HAP-1 (cell line): ENCODE measurements at places on chromosomes 11 and 22.
A peak's percentile ranks its signal among the peaks of the same experiment; 100 is the strongest.

DNA sequence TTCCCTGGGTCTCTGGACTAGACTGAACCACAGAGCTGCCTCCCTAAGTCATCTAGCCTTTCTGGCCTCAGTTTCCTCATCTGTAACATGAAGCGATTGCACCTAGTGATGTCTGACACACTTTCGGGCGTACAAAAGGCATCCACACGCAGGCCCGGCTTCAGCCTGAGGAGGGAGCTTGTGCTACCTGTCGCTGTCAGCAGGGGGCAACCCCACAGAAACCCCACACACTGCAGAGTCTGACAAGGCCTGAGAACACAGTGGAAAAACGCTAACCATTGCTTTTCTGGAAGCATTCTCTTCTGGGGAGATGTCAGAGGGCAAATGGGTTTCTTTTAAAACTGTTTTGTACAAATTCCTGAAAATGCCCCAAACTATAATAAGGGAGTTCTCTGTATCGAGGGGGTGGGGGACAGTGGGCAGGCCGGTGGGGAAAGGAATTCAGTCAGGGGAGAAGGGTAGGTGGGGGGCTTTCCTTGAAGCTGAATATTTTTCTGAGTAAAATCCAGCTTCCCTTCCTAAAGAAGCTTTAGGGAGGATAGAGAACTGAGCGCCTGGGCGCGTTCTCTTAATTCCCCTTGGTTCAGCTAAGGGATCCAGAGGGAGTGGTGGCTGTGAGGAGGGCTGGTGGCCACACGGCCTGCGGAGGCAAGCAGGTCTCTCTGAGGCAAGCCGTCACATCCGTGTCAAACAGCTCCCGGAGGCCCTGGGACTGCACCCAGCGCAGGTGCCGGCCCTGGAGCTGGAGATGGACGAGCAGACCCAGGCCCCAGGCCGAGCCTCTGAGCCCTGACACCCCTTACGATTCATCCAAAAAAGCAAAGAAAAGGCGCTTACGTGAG is 533 bp downstream of the ELF5 start:
- DNase-seq, result peak; percentile 70

- no peak for DNase-seq
Observed at GRCh38 chr11:61774411-61774810, 18.0 kb downstream of the TMEM258 start.

DNA sequence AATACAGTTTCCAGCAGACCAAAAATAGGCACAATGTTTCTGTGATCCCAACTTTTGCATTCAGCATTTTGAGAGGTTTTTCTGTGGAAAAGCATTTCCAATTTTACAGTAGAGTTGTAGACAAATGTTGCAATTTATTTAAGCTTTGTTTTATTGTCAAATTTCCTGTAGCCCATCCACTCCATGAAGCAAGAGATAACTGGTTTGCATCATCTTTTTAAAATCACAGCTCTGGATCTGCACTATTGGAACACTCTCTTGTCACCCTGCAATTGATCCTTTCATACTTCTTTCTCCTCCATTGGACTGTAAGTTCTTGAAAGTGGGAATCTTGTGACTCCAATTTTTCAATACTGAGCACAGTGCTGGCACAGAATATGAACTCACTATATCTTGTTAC is 86.0 kb downstream of the MAML2 start:
- no peak for DNase-seq

DNA sequence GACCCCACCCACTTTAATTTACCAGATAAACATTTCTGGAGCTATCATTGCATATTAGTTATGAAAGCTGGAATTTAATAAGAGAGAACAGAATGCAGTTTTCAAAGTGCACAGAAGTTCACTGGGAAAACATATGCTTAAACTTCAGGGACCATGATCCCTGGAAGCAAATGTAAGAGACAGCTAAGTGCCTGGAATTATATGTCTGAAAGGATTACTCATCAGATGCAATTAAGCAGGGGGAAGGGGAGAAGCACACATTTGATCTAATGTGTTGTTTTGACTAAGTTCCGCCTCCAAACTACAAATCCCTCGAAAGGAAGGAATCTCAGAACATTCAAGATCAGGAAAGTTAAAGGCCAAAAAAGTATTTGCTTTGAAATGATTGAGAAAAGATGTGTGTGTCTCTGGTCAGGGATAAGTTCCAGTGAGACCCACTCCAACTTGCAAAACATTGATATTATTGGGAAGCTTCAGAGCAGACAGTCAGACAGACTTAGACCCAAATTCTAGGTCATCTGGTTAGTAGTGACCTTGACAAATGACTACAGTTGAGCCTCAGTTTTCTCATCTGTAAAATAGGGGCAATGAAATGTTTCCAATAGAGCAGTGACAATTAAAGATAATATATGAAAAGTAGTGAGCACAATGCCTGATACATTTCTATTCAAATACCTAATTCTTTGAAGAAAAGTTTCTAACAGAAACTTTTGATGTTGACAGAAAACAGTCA is 147.6 kb downstream of the ME3 start:
- no peak for DNase-seq

DNA sequence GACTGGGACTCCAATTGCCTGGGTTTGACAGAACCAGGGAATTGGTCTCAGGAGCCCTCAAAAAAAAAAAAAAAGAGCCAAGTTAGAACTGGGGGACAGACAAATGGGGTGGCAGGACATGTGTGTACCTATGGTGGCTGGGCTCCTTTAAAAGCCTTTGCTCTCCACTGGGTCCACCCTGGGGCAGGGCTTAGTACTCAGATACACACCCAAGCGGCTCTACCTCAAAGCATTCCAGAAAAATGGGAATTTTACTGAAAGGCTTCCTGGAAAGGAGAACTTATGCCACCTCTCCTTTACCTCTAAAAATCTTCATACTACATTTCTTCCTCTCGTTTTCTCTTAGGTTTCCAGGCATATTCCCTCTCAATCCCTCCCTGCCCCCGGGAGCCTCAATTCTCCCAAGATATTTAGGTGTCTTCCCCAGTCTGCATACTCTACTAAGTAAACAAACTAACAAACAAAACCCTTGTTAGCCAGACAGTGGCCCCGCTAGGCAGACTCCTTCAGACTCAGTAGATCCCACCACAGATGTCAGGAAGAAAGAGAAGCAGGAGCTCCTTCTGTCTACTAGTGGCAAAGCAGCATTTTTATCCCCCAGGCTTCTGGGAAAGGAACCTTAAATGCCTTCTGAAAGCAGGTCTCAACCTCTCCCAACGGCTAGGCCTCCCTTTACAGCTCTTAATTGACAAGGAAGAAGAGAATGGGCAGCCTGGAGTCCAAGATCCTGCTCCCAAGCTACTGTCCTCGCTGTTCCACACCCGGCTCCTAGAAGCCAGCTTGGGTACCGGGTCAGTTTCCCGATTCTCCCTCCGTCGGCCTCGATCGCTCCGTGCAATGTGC is 653 bp downstream of the PCSK7 start:
- DNase-seq, result no peak

DNA sequence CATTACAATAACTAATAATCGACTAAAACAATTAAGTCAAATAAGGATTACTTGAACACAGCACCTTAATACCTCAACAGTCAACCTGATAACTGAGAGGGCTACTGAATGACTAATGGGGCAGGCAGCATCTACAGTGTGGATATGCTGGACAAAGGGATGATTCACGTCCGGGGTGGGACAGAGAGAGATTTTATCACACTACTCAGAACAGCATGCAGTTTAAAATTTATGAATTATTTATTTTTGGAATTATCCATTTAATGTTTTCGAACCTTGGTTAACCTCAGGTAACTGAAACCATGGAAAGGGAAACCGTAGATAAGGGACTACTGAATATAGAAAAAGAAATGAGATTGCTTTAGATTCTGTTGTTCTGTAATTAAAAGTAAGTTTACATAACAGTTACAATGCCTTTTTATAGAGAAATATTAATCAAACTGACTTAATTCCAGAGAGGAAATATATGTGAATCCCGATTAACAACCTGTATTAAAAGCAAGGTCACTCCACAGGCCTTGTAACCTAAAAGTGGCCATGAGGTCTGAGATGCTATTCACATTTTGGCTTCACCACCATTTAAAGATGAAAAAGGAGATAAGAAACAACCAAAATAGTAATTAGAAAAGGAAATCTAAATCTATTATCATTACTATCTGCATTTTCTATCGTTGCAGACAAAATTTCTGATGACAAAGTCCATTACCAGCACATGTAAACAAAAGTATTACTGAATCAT is 119.0 kb upstream of the TP53AIP1 start:
- no peak for DNase-seq

- no peak for DNase-seq
Observed at GRCh38 chr11:77089004-77089545, 13.6 kb upstream of the OMP start.

- no peak for DNase-seq
Observed at GRCh38 chr22:42869888-42870480, 12.9 kb upstream of the ARFGAP3 start.

- DNase-seq, result no peak
Observed at GRCh38 chr11:75722669-75723042, 5.0 kb downstream of the MOGAT2 start.

DNA sequence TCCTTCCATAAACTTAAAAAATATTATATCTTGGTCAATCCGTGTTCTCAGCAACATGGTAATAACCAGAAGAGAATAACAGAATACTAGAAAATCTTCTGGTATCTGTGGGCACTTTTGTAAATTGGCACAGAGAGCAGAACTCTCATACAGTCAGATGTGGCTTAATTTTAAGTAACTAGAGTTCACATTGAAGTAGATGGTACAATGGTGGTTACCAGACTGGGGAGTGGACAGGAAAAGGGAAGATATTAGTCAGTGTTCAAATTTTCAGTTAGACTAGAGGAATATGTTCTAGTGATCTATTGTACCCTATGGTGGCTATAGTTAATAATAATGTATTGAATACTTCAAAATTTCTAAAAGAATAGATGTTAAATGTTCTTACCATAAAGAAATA is 6.9 kb downstream of the OR52H1 start:
- DNase-seq, result no peak

DNA sequence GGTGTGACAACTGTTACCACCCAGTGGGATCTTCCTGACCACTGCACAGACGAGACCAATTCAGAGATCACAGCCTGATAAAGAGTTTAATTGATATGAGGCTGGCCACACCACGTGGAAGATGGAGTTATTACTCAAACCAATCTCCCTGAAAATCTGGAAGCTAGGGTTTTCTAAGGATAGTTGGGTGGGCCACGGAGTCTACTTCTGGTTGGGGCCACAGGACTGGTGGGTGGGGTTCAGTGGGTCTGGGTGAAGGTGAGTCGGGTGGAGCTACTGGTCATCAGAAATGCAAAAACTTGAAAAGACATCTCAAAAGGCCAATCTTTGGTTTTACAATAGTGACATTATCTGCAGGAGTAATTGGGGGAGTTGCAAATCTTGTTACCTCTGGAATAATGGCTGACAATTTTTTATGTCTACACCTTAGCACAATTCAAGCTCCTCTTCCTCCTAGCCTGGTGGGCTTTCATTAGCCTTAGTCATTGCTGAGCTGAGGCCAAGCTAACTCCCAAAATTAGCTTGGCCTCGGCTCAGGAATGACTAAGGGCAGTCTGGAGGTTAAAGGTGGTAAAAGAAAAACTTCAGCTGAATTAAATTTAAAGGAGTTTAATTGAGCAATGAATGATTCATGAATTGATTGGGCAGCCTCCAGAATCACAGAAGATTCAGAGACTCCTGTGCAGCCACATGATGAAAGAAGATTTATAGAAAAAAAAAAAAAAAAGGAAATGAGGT is 13.1 kb downstream of the C11orf96 start:
- no peak for DNase-seq

- DNase-seq, result no peak
Observed at GRCh38 chr22:27962268-27963044, 43.4 kb upstream of the PITPNB start.

DNA sequence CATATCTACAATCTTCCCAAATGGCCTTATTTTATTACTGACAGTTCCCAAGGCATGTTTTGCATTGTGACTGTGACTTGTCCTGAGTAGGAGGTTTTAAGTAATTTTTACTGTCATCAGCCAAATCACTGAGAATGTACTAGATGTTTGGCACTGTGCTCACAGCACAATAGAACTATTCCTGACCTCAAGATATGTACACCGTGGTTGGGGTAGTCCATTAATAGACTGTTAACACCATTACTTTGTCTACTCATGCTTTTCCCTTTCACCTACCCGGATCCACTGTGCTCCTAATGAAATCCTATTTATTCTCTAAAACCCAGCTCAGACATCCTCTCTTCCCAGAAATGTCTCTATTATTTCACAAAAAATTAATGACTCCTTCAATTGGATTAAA is 168.7 kb upstream of the TENM4 start:
- no peak for DNase-seq

- DNase-seq, result no peak
Observed at GRCh38 chr22:47858773-47859306, 1096.4 kb downstream of the TBC1D22A start.

DNA sequence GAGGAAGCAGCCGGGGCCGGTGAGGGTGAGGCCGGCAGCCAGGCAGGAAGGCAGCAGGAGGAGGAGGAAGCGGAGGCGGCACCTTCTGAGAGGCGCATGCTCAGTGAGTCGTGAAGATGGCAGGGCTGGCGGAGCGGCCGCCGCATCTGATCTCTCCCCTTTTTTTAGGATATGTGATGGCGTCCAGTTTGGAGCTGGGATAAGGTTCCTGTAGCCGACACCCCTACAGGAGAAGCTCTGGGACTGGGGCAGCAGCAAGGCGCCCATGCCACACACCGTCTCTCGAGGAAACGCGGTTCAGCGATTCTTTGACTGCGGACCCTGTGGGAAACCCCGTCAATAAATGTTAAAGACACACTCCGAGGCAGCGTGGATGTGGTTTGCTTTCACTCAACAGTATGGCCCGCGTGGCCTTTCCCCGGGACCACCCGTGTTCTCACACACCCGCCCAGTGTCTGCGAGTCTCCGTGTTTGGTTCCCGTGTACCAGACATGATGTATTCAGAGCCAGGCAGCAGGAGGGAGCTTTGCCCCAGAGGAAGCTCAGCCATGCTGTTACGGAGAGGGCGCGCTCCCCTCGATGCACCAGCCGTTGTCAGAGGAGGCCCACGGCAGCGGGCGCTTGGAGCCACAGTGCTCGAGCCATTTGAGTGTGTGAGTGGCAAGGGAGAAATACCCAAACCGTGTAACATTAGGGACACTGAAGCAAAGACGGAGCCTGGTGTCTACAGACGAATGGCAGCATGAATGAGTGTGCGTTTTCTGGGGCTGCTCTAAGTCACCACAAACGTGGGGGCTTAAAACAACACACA is 27.7 kb upstream of the PARVB start:
- DNase-seq, result no peak
